ENCODE measurements at places on chromosomes 6 and 20.

DNA sequence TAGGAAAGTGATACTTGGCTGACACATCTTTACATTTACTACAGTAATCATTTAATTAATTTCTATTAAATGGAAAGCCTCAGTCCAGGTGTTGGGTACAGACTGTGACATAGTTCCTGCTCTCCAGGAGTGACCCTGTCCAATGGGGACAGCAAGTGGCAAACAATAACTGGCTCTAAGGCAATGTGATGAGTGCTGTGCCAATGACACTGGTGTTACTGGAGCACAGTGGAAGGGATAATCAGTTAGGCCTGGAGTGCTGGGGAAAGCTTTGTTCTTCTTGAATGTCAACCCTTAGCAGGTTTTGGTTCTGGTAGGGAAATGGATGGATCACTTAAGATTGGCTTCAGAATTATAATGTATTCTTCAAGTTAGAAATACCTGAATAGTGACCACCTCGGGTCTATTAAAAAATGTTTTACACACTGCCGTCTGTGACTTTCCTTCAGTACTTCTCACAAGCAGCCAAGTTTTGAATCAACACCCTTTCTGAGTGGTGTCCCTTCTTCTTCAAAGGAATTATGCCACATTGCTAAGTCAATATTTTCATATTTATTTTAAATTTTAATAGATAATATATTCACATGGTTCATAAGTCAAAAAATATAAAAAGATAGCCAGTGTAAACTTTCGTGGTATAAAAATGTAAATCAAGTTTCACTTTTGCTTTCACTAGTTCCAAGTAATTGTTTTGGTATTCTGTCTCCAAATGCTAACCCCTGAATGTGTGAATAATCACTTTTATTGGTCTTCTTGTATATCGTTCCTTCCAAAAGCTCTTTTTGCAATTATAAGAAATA is 9.6 kb downstream of the CMTR1 start:
- DNase-seq: no peak

- no peak for DNase-seq
These were observed 1.3 kb downstream of the RGL2 start for GRCh38 chr6:33297406-33297955.

DNA sequence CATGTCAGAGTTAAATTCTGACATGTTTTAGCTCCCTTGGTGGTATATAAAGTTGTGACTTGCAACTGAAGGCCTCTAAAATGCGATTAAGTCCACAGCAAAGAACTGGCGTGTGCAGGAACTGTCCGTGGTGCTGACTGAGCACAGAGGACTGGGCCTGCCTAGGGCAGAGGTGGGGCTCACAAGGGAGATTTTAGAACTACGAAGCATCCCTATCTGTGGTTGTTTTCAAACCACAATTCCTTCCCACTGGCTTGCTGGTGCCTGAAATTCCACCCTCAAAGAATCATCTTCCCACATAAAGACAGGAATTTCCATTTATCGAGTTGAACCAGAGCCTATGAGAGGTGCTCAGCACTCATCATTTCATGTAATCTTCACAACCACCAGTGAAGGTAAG is 30.1 kb downstream of the RIMS4 start:
- no peak for DNase-seq

GRCh38 chr6:15502446-15503345 is 160.1 kb downstream of the DTNBP1 start:
- DNase-seq: no peak

DNA sequence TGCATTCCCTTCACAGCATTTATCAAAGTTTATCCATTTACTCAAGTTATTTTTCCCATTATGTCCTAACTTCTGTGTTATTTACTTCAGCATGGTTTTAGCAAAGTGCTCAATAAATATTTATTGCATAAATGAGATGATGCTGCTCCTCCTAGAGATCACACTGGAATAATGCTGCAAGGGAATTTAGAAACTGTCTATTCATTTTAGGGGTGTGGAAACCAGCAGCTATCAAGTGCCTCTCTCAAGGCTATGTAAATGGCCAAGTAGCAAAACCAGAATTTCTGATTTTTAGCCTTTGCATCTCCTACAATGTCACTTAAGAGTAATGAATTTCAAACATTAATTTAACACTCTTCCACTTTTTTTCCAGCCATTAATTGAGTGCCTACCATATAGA is 316.2 kb downstream of the COL12A1 start:
- DNase-seq: no peak

DNA sequence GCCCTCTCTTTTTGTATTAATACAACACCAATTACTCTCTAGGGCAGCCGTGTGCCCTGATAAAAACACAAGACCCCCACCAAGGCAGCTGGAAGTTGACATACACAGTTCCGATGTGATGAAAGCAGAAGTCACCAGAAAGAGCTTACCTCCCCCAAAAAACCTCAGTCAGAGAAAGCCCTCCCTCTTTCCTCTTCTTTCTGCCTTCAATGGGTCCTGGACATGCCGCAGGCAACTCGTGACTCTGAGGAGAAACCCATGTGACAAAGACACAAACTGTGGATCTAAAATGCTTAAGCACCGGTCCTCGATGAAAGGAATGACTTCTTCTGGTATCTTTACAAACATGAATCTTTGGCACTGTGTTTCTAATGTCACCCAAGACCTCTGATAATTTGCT is 117.7 kb upstream of the CCDC28A start:
- no peak for DNase-seq

DNA sequence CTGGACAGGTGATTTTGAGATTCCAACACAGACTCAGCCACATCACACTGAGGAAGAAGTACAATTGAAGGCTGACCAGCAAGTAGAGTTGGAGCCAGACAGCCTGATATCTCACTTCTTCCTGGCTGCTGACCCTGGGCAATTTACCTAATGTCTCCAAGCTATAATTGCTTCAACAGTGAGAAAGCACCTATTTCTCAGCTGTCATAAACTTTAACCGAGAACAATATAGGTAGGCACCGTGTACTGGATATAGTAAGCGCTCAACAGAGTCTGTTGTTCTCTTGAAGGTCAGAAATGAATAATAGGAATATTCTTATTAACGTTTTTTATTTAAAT is 28.3 kb downstream of the STX7 start:
- DNase-seq: no peak

- no peak for DNase-seq
These were observed 47.2 kb downstream of the FOXA2 start for GRCh38 chr20:22536956-22537756.

- DNase-seq: no peak
These were observed 137.2 kb downstream of the NCOA3 start for GRCh38 chr20:47638851-47639250.

DNA sequence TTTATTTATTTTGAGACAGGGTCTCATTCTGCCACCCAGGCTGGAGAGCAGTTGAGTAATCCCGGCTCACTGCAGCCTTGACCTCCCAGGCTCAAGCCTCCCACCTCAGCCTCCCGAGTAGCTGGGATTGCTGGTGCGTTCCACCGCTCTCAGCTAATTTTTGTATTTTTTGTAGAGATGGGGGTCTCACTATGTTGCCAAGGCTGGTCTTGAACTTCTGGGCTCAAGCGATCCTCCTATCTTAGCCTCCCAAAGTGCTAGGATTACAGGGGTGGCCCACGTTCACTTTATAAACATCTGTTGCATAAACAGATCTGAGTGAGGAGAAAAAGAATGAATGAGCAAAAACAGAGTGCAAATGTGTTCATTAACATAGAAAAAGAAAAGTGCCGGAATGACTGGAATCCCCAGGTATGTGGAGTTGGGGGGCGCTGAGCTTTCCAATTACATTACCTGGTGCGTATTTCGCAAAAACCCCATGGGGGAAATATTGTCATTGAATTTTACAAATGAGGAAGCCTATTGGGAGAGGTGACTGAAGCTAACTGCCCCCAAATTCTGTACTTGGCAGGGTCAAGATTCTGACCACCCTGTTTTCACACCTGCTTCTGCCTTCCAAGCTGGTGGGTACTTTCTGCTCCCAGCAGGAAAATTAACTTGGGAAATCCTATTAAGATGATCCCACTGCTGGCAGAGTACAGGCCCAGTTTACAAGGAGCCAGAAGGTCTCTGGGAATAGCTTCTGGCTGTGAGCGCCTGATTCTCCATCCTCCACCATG is 207.7 kb upstream of the JARID2 start:
- DNase-seq: no peak

- DNase-seq: no peak
These were observed 580.7 kb downstream of the KIF16B start for GRCh38 chr20:15992564-15992963.

DNA sequence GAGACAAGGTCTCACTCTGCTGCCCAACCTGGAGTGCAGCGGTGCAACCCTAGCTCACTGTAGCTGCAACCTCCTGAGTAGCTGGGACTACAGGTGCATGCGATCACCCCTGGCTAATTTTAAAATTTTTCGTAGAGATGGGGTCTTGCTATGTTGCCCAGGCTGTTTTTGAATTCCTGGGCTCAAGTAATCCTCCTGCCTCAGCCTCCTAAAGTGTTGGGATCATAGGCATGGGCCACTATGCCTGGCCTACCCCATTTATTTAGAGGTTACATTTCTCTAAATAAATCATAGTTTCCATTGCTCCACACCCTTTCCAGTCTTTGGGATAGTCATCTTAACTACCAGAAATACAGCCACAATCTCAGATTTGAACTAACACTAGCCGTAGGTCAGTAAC is 134.7 kb upstream of the CITED2 start:
- DNase-seq: no peak

- DNase-seq: no peak
These were observed 4.5 kb downstream of the DSP start for GRCh38 chr6:7546020-7546369.

GRCh38 chr20:63562461-63563224 is 8.7 kb downstream of the FNDC11 start:
- DNase-seq: no peak

DNA sequence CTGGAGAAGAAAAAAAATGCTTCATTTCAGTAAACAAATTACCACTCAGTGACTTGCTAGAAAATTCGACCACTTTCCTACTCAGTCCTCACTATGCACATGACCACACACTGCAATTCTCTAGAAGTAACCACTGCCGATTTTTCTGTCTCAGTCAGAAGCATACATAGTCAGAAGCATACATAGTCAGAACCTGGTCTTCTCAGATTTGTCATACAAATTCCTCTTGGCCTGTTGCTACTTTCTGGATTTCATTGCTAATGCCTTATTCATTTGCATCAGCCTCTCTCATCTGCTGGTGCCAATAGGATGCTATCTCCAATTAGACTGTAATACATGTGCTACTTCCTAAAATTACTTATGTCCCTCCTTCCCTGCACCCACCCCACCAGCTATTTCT is 10.2 kb upstream of the KIF16B start:
- DNase-seq: no peak

DNA sequence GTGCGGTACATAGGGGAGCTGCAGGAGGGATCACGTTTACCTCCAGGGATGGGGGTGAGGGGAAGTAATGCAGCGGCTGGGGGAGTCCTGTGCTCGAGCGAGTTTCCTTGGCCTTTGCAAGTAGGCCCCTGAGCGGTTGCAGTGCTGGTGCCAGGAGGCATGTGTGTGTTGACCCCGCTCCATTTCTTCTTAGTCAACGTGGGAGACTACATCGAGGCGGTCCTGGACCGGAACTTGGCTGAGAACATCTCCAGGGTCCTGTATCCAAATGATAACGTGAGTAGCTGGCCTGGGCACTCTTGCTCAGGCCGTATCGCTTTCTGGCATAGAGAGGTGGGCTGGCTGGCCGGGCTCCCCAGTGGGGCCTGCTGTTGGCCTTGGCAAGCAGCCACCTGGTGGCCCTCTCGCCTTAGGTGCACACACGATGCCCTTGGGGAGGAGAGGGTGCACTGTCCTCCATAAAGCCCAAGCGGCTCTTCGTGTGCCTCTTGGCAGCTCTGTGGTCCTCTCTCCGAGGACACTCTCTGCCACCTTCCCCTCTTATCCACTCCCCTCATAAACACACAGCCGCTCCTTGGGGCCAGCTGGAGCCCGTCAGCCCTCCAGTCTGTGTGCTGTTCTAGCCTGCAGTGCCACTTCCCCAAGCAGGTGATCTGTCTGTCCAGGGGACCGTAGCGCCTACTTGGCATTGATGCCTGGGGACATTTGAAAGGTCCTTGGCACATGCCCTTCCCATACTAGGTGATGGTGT is 29.3 kb downstream of the PYGB start:
- DNase-seq: no peak

- no peak for DNase-seq
These were observed 41.1 kb downstream of the PLN start for GRCh38 chr6:118589186-118589585.

GRCh38 chr6:101453221-101453620 is 59.7 kb downstream of the GRIK2 start:
- no peak for DNase-seq

DNA sequence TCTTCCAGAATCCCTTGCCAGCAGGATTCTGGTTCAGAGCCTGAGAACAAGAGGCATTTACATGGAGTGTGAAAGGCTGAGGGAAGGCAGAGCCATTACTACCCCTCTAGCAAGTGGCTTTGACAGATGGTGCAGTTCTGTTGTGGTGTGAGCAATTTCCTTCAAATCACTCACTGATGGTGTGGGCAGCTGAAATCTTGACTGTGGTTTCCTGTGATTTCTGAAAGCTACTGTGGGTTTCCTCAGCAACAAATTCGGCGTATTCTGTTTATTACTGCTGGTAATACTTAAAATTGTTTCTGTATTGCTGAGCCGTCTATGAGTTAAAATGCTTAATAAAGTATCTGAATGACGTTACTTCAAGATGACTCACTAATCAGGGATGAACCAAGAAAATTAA is 181.5 kb upstream of the TCF21 start:
- DNase-seq: no peak

GRCh38 chr20:33653218-33653899 is 8.8 kb upstream of the C20orf144 start:
- no peak for DNase-seq

DNA sequence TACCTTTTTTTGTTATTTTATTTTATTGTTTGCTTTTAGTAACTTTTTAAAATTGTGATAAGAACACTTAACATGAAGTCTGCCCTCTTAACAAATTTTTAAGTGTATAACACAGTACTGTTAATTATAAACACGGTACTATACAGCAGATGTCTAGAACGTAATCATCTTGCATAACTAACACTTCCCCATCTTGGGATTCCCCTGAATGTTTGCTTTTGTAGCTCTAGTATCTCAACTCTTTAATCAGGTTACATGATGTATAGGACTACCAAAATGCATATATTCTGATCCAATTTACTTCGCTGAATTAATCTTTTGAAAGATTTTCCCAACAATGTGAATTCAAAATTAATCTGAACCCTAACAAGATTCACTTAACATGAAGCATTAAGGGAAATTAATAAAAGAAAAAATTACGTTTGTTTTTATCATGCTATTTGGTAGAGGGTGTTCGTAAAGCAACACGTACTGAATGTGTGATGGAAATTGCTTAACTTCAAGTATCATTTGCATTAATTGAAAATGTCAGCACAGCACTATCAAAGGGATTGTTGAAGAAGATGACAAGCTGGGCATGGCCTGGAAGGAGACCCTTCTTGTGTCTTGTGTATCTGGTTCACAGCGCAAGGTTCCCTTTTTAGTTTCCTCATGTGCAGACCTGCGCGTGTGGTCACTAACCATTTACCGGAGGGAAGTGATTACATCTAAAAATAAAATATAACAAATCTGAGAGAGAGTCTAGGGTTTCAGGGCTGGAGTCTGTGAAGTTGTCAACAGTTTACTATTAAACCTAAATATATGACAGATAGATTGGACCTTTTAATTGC is 15.2 kb downstream of the COL19A1 start:
- no peak for DNase-seq

All from activated gamma-delta T cell (primary cell).